ENCODE measurements at places on chromosomes 1 and 21.

DNA sequence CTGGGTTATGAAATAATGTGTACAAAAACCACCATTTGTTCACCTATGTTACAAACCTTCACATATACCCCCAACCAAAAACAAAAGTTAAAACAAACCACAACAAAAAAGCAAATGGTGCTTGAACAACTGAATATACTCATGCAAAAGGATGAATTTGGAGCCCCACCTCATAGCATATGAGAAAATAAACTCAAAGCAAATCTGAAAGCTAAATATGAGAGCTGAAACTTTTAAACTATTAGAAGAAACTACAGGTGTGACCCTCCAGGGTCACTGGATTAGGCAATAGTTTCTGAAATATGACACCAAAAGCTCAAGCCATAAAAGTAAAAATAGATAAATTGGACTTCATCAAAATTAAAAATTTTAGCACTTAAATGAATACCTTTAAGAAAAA, 215.5 kb upstream of the CHRM3 start:
- no peaks in the 10 kb centered on the region for H3K36me3 ChIP-seq
- DNase-seq = no peak
- no peak overlapping the region for H3K27ac ChIP-seq
- H3K4me3 ChIP-seq = no peak overlapping the region
- H3K27me3 ChIP-seq = no peaks in the 10 kb centered on the region

- H3K36me3 ChIP-seq = no peaks in the 10 kb centered on the region
- DNase-seq = peak; percentile 83
- no peak overlapping the region for H3K4me3 ChIP-seq
Measured at GRCh38 chr1:62175568-62176179, 19.0 kb upstream of the L1TD1 start.

DNA sequence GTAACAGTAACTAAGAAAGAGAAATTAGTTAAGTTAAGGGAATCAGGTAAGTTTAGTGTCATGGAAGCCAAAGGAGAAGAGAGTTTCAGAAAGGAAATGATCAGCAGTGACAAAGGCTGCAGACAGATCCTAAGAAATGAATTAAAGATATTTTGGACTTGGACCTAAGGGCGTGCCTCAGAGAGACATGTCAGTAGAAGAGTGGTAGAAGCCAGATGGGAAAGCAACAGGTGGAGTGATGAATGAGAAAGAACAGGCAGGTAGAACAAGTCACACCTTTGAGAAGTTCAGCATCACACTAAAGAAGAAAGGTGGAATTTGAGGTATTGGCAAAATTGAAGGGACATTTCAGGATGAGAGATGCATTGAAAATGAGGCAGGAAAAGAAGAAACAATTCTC, 1.4 kb upstream of the C4BPA start:
- no peak for DNase-seq
- no peaks in the 10 kb centered on the region for H3K27me3 ChIP-seq
- H3K4me1 ChIP-seq = no peaks in the 10 kb centered on the region
- H3K36me3 ChIP-seq = no peaks in the 10 kb centered on the region
- no peak overlapping the region for H3K27ac ChIP-seq

DNA sequence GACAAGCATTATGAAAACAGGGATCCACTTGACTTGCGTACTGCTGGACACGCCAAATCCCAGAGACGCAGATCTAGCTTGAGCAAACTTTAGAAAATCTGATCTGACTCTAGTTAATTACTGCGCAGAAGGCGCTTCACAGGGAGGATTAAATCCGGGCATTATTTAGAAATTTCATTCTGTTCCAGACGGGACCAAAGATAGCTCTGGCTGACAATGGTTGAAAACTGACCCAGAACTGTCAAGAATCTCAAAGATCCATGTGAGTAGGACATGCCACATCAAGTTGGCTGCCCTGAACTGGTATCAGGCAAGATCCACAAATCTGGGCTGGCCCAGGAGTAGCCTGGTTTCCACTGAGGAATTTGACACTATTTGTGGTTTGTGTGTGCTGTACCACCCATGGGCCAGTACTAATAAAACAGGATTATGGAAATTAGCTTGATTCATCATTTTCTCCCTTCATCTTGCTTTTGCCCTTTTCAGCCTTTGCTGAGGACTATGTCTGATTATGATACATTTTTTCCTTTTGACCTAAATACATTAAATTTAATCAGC, 171.0 kb downstream of the VAV3 start:
- DNase-seq = no peak
- peaks cover 8% of the 10 kb centered on the region for H3K4me1 ChIP-seq
- no peak overlapping the region for H3K27ac ChIP-seq
- H3K27me3 ChIP-seq = no peaks in the 10 kb centered on the region
- no peaks in the 10 kb centered on the region for H3K36me3 ChIP-seq

GRCh38 chr1:109785446-109786111, 21.9 kb upstream of the EPS8L3 start:
- no peak overlapping the region for H3K27ac ChIP-seq
- peaks cover 10% of the 10 kb centered on the region for H3K4me1 ChIP-seq
- no peak for DNase-seq

- H3K4me1 ChIP-seq = peaks cover 8% of the 10 kb centered on the region
- H3K27ac ChIP-seq = no peak overlapping the region
- DNase-seq = no peak
- peaks cover 92% of the 10 kb centered on the region for H3K36me3 ChIP-seq
Measured at GRCh38 chr1:119729044-119729443, 17.3 kb downstream of the PHGDH start.

DNA sequence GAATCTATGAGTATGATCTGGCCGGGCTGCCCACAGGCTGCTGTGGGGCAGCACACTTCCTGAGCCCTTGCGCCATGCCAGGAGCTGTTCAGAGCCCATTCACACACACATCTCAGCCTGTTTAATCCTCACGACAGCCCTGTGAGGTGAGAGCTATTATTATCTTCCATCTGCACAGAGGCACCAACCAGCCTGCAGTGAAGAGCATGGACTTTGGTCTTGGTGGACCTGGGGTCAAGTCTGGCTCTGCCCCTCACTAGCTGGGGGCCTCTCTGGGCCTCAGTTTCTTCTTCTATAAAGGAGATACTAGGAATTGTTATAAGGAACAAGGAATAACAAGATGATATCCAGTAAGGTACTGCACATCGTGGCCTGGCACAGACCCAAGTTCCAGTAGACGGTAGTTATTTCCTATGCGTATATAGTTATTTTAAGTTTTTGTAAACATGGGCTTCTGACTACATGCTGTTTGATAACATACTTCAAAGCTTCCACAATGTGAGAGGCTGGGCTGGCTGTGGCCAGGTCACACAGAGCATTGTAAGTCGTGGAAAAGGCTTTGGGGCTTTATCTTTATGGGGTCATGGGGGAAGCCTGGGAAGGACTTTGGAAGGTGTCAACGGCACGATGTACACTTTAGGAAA, 3.4 kb upstream of the PADI2 start:
- H3K27ac ChIP-seq = no peak overlapping the region
- H3K4me3 ChIP-seq = no peak overlapping the region
- H3K27me3 ChIP-seq = peaks cover 15% of the 10 kb centered on the region
- H3K4me1 ChIP-seq = peaks cover 6% of the 10 kb centered on the region
- no peaks in the 10 kb centered on the region for H3K36me3 ChIP-seq

DNA sequence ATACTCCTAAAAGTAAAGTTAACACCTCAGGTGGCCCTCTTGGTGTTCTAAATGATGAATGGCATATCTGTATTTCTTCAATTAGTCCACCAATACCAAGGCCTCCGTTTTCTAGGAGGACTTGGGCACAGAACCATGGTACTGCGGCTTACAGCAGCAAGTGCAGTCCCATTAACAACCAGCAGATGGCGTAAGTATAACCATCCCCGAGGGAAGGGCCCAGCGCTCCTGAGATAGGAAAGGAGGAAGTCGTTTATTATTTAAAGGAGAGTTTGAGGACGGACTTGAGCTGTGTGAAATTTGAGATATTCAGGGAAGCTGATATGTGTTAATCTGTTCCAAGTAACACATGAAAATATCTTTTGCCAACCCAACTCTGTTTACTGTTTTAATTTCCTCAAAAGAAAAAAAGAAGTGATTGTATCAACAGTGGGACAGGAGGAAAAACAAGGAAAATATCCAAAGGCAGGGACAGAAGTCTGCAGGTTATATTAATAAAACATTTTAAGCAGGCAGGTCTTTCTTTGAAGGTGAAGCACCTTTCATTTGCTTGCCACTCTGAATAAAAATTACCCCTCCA, 37.7 kb upstream of the KCNJ15 start:
- DNase-seq = peak; percentile 86
- H3K27ac ChIP-seq = no peak overlapping the region
- no peaks in the 10 kb centered on the region for H3K4me1 ChIP-seq

DNA sequence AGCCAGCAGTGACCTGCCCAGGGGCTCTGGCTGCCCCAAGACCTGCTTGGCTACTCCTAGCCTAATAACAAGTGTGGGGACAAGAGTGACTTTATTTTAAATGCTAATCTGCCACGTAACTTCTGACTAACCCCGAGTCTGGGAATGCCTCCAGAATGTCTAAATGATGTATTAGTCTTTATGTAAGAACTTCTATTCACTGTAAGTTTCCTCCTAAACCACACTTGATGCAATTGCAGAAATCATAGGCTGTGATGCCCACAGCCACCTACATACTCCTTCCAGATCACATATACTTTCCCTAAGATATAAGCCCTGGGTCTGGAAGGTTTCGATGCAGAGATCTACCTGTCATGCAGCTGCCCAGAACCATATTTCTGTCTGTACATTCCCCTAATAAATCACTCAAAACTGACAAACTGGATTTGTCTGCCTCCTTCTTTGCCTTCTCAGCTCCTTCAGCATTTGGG, 5.9 kb upstream of the VPS45 start:
- H3K4me1 ChIP-seq = no peaks in the 10 kb centered on the region
- H3K36me3 ChIP-seq = no peaks in the 10 kb centered on the region
- no peak overlapping the region for H3K4me3 ChIP-seq

DNA sequence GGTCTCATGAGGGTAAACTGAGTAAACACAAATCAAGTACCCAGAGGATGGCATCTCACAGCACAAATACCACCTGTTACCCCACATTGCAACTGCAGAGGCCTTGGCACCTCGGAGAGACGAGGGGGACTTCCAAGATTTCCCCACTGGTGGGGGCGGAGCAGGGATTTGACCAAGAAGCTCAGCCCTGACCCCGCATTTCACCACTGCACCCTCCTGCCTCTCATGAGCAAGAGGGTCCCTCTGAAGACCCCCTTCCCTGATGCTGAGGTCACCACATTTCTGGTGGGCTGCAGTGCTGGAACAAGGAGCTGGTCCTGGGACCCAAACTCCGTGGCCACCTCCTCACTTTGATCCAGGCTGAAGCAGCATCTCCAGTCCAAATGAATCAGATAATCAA, 342.4 kb downstream of the NPHP4 start:
- H3K4me3 ChIP-seq = no peak overlapping the region
- no peaks in the 10 kb centered on the region for H3K4me1 ChIP-seq
- H3K27me3 ChIP-seq = no peaks in the 10 kb centered on the region
- DNase-seq = no peak
- H3K27ac ChIP-seq = no peak overlapping the region

- H3K4me3 ChIP-seq = no peak overlapping the region
- peaks cover 4% of the 10 kb centered on the region for H3K4me1 ChIP-seq
- H3K36me3 ChIP-seq = no peaks in the 10 kb centered on the region
- DNase-seq = no peak
Measured at GRCh38 chr1:65724151-65724550, 68.5 kb upstream of the PDE4B start.

GRCh38 chr1:184598403-184599193, 156.1 kb downstream of the EDEM3 start:
- no peak overlapping the region for H3K4me3 ChIP-seq
- no peak for DNase-seq
- H3K36me3 ChIP-seq = no peaks in the 10 kb centered on the region
- H3K27me3 ChIP-seq = no peaks in the 10 kb centered on the region

DNA sequence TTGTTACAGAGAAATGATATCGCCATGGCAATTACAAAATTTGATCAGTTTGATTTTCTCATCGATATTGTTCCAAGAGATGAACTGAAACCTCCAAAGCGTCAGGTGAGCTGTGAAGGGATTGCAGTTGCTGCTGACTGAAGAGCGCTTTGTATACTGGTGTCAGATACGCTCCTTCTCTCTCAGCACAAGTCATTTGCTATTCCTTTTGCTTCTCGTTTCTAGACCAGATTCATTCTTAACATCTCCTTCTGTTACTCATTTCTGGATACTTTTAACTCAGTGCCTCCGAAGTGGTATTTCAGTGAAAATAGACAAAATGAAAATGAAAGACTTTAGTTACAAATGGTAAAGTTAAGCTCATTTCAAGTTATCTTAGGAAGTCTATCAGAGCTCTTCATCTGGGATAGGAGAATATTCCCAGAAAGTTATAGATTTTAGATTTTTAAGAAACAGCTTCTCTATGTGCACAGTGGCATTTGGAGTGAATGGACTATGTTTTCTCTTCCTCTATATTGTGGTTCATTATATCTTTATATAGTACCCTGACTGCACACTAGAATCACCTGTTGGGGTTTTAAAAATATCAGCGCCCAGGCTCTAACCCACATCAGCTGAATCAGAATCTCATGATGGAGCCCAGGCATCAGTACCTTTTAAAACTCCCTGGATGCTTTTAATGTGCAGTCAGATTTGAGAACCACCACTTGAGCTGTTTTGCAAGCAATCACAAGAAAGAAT, 30.3 kb upstream of the KCNQ4 start:
- DNase-seq = no peak
- H3K4me1 ChIP-seq = no peaks in the 10 kb centered on the region
- H3K36me3 ChIP-seq = peaks cover 53% of the 10 kb centered on the region
- H3K4me3 ChIP-seq = no peak overlapping the region

- no peak overlapping the region for H3K4me3 ChIP-seq
- no peaks in the 10 kb centered on the region for H3K36me3 ChIP-seq
- peaks cover 18% of the 10 kb centered on the region for H3K4me1 ChIP-seq
- no peak overlapping the region for H3K27ac ChIP-seq
- no peaks in the 10 kb centered on the region for H3K27me3 ChIP-seq
Measured at GRCh38 chr1:185917646-185918045, 183.5 kb downstream of the HMCN1 start.

GRCh38 chr1:28392027-28392652, 22.6 kb downstream of the PHACTR4 start:
- H3K4me1 ChIP-seq = no peaks in the 10 kb centered on the region
- 0 out of 2 replicates have a peak overlapping the region, but pooled peaks have one; percentile 69 for H3K27ac ChIP-seq
- DNase-seq = no peak

GRCh38 chr21:35048706-35049617, at the start of gene RUNX1:
RUNX1 (minus strand) TSS chr21:35049302.
- H3K4me1 ChIP-seq = peaks cover 3% of the 10 kb centered on the region
- H3K27ac ChIP-seq = no peak within 1 kb of the TSS
- no peak within 1 kb of the TSS for H3K4me3 ChIP-seq
- DNase-seq = no peak
- H3K36me3 ChIP-seq = no peaks in the 10 kb centered on the region

- no peak overlapping the region for H3K4me3 ChIP-seq
- no peak for DNase-seq
- no peak overlapping the region for H3K27ac ChIP-seq
- H3K27me3 ChIP-seq = no peaks in the 10 kb centered on the region
Measured at GRCh38 chr1:162740755-162741154, 49.7 kb upstream of the HSD17B7 start.

DNA sequence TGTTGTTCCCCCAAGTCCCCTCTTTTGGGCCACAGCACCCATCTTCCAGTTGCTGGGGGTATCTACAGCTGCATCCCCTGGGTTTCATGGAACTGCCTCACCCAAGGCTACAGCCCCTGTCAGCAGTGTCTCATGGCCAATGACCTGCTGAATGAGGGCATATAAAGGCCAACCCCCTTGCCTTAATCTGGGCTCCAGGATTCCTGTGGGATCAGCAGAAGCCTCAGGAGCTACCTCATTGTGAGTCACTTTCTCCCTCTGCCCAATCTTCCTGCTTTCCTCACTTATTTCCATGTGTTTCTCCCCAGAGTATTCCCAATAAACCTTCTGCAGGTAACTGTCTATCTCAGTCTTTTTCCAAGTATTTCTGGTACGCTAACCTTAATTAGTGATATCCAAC, 37.3 kb upstream of the SYT14 start:
- no peak for DNase-seq
- no peaks in the 10 kb centered on the region for H3K27me3 ChIP-seq
- H3K4me1 ChIP-seq = no peaks in the 10 kb centered on the region
- no peaks in the 10 kb centered on the region for H3K36me3 ChIP-seq
- H3K4me3 ChIP-seq = no peak overlapping the region
- H3K27ac ChIP-seq = no peak overlapping the region
